ENCODE measurements at places on chromosomes 7 and 10.

- no peak for DNase-seq
Observed at GRCh38 chr10:80500572-80501380, 36.9 kb upstream of the SH2D4B start.

- no peak for DNase-seq
Observed at GRCh38 chr10:80900661-80901060, 363.0 kb downstream of the SH2D4B start.

GRCh38 chr10:8829592-8829991 lies 775.1 kb downstream of the GATA3 start:
- no peak for DNase-seq

DNA sequence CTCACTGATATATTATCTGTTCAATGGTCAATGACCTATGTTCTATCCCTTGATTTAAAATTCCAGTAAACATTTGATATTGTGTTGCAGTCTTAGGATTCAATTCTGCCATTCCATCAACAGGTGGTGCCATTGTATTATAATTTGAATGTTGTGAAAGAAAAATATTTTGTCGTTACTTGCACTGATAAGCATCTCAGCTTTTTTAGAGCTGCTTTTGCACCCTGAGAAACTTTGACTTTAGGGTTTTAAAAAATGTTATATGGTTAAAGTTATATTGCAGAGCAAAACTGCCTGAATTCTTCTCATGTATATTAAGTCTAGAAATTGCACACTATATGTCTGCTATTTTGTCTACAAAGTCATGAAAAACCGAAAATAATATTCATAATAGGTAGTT lies 18.8 kb upstream of the MINDY3 start:
- no peak for DNase-seq

GRCh38 chr7:2812114-2812487 lies 32.0 kb downstream of the GNA12 start:
- no peak for DNase-seq

DNA sequence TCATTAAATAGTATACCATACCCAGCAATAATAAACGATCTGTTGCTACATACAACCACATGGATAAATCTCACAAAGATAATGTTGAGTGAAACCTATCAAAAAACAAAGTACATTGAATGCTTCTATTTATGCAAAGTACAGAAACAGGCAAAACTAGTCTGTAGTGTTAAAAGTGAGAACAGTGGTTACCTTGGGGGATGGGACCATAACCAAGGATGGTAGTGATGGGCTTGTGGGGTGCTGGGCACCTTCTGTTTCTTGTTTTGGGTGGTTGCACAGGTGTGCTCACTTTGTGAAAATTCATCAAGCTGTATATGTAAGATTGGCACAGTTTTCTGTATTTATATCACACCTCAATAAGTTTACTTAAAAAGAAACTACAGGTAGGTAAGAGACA lies 105.7 kb downstream of the ATE1 start:
- no peak for DNase-seq

GRCh38 chr7:16295558-16295957 lies 125.8 kb downstream of the CRPPA start:
- no peak for DNase-seq

DNA sequence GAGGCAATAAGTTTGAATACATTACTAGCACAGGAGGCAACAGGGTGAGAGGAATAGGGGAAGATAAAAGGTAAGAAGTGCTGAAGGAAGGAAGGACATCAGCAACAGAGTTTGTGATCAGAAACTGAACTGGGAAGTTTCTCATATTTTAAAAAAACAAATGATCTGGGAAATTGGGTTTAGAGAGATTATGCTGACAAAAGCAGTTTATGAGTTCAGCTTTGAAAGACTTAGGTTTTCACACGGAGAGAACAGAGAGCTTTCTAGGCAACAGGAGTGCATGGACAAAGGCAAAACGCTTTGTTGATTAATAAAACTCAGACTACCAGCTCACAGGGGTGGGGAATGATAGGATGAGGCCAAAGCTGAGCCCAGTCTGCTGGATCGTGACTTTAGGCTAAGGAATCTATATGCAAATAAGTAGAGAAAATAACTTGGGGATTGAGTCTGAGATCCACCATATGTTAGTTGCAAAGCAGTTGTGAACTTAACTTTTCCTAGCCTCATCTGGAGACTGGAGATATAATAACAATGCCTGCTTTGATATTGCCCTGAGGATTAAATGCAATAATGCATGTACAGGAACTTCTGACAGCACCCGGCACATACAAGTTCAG lies 4.2 kb downstream of the OSBPL3 start:
- DNase-seq = no peak
